Stimulated activated CD4-positive, alpha-beta T cell treated with anti-CD3 and anti-CD28 coated beads, Interleukin-1b, Interleukin-23, amount 100 ng/mL, for 1 hour (primary cell): ENCODE measurements at places on chromosomes 6 and 20.
A peak's percentile ranks its signal among the peaks of the same experiment; 100 is the strongest.

- no peak for DNase-seq
These were observed 92.6 kb downstream of the SNX5 start for GRCh38 chr20:17875981-17876385.

DNA sequence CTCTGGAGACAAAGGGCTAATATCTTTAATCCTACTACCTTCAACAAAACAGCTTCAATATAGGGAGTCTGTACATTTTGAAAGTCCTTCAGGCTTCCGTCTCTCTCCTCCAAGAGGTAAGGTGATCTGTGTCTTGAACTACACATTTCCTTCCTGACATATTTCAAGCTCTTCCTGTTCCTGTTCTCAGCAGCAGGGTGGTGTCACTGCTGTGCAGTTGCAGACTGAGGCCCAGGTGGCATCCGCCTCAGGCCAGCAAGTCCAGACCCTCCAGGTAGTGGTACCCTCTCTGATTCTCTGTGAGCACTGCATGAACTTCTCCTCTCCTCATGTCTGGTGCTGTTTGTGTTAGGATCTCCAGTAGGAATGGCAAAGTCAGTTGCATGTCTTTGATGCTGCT, 7.8 kb downstream of the NFYA start:
- no peak for DNase-seq

GRCh38 chr6:21935561-21936028, 342.0 kb downstream of the SOX4 start:
- DNase-seq = no peak

DNA sequence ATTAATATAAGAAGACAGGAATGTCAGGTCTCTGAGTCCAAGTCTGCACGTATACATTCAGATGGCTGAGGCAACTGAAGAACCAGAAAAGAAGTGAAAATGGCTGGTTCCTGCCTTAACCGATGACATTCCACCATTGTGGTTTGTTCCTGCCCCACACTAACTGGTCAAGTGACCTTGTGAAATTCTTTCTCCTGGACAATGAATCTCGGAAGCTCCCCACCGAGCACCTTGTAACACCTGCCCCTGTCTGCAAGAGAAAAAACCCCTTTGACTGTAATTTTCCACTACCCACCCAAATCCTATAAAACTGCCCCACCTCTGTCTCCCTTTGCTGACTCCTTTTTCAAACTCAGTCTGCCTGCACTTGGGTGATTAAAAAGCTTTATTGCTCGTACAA, 140.4 kb downstream of the SYNE1 start:
- DNase-seq = no peak

DNA sequence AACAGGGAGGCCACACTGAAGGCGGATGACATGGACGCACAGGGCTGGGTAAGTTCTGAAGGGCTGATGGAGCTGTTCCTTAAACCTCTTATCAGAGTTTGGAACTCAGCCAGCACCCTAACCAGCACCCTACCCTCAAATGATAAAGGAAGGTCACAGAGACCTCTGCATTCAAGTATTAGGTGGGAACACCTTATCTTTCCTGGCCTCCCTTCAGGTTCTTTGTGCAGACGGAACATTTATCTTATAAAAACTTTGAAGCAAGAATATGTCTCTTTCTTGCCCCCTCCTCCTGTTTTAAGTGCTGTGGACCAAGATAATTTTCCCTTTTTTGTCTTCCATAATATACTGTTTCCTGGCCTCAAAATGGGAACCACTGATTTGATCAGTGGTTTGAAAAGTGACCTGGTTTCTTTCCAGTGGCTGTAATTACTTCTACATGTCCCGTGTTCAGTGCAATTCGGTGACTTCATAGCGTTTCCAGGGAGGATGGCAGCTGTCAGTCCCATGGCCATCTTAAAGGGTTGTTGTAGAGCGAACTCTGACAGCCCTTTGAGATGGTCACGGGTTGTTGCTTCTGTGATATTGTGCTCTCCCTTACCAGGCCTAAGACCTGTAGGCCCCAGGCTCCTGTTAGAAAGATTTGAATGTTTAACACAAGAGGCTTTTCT, 213.2 kb upstream of the MYLIP start:
- no peak for DNase-seq

DNA sequence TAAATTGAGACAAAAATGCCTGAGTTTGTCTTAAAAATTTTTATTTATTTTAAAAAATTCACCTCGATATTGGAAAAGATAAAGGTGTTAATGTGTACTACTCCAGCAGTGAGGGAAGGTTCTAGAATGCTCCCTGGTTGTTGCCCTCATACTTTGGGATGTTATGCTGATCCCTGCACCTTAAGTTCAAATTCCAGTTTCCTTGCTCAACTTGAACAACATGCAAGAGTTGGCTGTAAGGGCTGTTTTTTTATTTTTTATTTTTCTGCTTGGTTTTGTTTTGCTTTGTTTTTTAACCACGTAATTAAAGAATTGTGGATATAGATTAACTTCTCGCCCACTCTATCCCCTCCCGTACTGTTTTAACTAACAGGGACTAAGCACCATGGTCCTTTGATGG, 158.7 kb upstream of the CITED2 start:
- DNase-seq = no peak

DNA sequence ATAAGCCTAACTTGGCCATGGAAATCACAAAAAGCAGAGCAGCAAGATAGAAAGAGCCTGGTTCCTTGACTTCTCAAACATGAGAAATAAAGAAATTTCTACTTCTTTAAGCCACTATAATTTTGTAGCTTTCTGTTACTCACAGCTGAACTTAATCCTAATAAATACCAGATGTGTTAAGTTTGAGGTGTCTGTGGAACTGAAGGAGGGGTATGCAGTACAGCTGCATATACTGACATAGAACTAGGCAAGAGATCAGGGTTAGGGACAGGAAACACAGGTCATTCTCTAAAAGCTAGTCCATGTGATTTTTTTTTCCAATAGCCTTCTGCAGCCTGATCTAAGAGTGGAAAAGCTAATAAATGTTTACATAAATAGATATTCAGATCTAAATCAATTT, 123.9 kb downstream of the COL12A1 start:
- no peak for DNase-seq

DNA sequence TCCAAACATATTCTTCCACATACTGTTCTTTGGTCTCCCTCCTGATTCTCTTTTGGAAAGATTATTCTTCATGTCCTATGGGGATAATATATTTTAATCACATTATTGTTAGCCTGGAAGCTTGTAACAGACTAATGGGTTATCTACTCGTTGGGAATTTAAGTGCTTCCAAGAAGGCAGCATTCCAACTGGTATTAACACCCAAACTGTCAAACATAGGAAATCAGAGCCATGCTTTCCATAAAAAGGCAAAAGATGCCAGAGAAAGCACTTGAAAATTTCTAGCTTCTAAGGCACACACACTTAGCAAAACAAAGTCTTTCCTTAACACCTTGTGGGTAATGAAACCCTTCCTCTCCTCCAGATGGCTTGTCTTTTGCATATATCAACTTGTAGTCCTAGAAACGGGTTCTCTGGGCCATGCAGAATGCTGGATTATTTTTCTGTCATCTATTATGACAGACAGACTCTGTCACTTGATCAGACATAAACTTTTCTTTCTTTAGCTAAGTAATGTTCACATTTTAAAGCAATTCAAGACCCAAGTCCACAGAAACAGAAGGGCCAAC, 41.5 kb downstream of the B4GALT5 start:
- no peak for DNase-seq

- no peak for DNase-seq
These were observed 9.2 kb downstream of the SCGN start for GRCh38 chr6:25661129-25661779.

DNA sequence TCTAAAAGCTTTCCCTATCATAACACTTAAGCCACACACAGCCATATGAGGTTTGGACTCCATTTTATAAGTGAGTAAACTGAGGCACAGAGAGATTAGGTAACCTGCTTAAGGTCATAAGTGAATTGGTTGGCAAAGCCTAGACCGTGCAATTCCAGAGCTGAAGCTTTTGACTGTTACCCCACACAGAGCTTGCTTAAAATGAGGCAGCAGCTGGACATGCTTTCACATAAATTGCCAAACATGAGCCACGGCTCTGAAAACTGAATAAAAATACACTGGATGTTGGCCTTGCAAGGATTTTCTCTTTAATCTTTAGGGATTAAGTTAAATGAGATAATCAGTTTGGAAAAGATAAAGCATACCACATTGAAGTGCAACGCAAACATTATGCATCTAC, 2.5 kb downstream of the RIPOR2 start:
- DNase-seq = no peak

GRCh38 chr6:15280028-15280427, 34.2 kb downstream of the JARID2 start:
- no peak for DNase-seq

DNA sequence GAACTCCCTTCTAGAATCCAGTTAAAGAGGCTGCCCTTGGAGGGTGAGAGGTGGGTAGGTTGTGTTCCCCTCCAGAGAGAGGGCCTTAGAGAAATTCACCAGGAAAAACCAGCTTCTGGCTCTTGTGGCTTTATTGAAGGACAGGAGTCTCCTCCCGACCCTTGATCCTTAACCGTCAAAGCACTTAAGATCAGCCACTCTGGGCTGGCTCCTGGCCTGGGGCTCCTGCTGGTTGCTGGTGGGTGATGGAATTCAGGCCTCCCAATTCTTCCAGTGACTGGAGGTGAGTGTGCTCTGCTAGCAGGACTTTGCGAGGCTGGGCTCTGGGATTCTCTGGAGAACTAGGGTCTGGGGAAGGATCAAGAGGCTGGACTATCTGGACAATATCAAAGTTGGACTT, 75.6 kb upstream of the LGSN start:
- no peak for DNase-seq

GRCh38 chr20:47944682-47945081, 159.4 kb upstream of the SULF2 start:
- DNase-seq = no peak

DNA sequence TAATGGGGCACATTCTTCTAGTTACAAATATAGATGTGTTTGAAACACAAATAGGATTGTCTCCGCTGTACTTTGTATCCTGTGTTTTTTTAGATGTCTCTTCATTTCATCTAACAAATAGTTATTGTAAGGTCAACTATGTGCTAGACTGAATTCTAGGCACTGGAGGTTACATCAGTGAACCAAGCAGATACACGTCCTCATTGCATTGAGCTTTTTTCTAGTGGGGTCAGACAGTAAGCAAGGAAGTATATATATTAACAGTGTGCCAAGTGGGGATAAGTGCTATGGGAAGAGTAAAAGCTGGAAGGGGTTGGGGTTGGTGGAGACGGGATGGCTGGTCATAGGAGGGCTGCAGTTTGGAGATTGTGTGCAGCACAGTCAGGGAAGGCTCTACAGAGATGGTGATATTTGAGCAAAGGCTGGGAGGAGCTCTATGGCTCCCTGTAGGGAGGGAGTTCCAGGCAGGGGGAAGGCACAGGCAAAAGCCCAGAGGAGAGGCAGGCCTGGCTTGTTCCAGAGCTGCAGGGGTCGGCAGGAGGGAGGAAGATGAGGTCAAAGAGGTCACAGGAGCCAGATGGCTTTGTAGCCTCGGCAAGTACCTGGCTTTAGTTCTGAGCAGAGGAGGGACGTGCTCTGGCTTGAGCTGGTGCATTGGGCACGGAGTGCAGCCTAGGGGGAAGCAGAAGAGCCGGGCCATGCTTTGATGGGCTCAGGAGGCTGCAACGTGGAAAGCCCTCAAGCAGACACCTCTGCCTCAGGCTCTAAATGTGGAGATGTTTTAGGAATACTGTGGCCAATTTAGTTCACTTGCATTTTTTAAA, 152.3 kb downstream of the ZDHHC14 start:
- DNase-seq = no peak

DNA sequence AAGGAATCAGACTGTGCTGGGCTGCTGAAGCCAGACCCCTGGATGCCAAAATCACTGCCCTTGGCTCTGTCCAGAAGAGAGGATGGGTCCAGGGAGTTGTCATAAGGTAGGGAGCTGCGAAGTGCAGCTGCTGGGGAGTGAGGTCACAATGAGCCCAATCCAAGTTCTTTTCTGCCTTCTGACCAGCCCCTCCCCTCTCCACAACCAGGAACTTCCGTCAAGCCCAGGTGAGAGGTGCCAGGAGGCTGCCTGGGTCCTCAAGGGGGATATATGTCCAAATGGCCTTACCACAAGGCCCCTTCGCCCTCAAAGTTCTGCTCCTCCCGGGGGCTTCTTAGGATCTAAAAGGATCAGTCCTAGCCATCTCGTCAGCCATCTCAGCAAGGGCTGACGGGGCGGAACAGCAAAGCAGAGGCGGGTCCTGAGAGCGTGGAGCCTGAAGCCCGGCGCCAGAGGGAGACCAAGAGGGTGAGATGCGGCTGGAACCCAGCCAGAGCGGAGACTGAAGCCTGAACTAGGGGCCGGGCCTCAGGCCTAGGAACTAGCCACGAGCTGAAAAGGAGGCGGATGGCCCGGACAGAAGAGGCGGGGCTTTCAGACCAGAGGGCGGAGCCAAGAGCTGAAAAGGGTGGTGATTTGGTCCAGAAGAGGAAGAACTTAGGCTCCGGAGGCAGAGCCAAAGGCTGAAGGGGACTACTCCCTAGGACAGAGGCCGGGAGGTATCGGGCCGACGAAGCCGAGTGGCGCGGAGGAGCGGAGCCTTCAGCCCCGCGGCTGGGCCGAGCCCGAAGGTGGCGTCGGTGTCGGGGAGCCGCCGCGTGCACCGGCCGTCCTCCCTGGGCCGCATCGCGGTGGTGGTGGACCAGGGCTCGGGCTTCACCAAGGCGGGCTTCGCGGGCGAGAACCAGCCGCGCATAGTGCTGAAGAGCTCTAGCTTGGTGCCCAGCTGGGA, at the start of gene ACTL10:
Gene ACTL10, plus strand, starts transcription at position 651 of the 952 bp plus-strand sequence. CDS start 555 bp downstream, outside the sequence.
- DNase-seq = peak; percentile 70

DNA sequence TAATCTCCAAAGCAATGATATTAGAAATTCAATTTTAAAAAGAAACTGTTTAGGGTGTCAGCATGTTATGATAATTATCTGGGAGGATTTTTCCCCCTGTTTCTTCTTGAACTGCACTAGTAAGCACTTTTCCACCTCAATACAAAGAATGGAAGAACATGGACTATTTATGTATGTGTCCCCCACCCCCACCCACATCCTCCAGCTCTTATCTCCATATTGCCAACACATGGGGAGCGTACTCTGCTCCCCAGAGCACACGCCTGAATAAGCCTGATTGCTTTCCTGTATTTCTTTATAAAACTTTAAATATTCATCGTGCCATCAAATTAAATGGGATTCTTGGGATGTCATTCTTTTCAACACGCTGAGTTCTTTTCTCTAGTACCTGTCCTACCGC, 11.4 kb upstream of the LRFN2 start:
- DNase-seq = no peak

- no peak for DNase-seq
These were observed 631.6 kb downstream of the HDGFL1 start for GRCh38 chr6:23200946-23201345.
